Activated naive CD4-positive, alpha-beta T cell (primary cell): ENCODE measurements at places on chromosomes 2 and 18.

DNA sequence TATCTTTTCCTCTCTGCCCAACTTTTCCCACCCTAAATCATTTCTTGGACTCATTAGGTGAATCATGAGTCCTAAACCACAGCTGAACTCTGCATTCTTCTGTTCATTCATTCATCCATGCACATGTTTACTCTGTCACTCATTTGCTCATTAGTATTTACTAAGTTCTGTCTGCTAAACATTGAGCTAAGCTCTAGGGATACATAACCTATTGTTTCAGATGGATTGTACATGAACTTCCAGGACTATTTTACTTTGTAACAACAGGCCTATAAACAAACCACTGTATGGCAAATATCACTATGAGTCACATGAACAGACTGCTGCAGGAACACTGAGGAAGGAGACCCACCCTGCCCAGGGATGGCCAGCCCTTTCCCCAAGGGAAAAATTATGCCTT lies 14.6 kb upstream of the DYNC2LI1 start:
- DNase-seq: no peak

- no peak for DNase-seq
Observed at GRCh38 chr2:172056293-172056692, 29.0 kb upstream of the DLX1 start.

GRCh38 chr2:72098935-72099334 lies 48.7 kb downstream of the CYP26B1 start:
- DNase-seq: no peak

DNA sequence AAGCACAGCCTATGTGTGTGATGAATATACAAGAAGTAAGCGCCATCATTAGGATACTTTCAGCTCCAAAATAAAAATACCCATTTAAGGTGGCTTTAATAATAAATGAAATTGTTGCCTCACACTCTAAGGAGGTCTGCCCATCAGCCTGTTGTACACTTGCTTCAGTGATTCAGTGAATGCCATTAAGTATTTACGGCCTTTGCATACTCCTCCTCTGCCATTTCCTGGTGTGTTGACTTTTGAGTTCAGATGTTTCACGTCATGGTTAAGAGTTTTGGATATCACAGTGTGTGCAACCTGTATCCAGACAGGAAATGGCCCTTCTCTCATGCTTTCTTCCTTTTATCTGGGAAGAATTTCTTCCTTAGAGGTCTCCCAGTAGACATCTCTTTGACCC lies 38.6 kb upstream of the SNORC start:
- DNase-seq: no peak

GRCh38 chr2:198657512-198658121 lies 800.1 kb downstream of the SATB2 start:
- DNase-seq: no peak
